ACHN (cell line): ENCODE measurements at places on chromosomes 5 and 9.

GRCh38 chr5:34008802-34009201 is 952 bp upstream of the AMACR start:
- DNase-seq: no peak

DNA sequence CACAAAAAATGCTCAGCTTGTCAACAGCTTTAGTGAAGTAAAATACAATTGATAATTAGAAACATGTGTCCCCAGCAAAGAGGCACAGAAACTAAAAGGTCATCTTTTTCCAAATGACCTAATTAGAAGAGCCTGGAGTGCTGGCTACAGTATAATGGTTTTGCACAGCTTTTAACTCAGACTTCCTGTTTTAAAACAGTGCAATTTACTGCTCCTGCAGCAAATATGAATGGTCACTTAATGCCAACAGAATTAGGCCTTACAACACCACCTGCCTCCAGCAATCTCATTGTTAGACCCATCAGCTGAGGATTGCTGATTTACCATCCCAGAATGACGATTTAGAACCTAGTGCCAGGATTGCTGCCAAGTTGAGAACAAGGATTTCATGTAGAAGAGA is 239.3 kb downstream of the CETN3 start:
- no peak for DNase-seq

- peak; percentile 39 for DNase-seq
These were observed 26.3 kb upstream of the GABRP start for GRCh38 chr5:170757182-170757601.

DNA sequence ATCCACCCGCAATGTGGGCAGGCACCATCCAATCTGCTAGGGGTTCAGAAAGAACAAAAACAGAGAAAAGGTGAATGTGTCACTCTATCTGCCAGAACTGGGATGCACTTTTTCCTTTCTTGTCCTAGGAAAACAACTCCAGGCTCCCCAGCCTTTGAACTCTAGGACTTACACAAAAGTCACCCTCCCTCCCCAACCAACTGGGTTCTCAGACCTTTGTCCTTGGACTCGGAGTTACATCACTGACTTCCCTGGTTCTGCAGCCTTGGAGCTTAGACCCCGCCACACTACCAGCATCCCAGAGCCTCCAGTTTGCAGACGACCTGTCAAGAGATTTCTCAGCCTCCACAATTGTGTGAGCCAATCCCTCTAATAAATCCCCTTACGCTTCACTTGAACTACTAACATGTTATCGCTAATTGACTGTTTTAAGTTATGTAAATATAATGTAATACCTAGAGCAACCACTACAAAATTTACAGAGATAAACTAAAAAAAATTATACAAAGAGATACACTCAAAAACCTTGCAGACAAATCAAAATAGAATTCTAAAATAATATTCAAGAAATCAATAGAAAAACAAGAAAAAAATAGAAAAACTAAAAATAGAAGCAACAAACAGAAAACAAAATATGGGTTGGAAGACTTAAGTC is 5.3 kb upstream of the UBLCP1 start:
- no peak for DNase-seq

GRCh38 chr5:176538230-176538988 is 1.2 kb upstream of the RNF44 start:
- no peak for DNase-seq

DNA sequence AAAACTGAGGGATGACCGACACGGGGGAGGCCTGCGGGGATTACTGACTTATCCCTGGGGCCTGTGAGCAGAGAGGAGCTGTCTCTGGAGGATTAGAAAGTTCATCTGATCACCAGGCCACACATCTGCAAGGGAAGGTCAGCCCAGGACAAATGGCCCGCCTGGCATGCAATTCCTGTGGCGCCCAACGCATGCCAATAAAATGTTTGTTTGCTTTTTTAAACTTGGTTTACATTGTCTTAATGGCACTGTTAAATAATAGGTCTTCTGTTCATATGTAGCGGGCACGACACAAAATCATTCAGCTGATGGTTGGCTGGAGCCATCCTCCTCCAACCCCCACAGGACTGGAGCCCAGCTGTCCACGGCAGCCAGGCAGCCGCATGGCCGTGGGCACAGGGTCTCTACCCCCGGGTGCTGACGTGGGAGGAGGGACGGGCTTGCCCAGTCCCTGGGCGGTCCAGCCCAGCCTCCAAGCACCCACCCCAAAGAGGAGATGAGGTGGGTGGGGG is 41.0 kb upstream of the SLC12A7 start:
- DNase-seq: no peak

GRCh38 chr9:135906291-135907005 is 898 bp downstream of the CAMSAP1 start:
- peak; percentile 37 for DNase-seq

GRCh38 chr9:14889451-14889850 is 20.8 kb downstream of the FREM1 start:
- DNase-seq: no peak

GRCh38 chr5:169116961-169117461 is 183.9 kb downstream of the SLIT3 start:
- DNase-seq: no peak

- DNase-seq: no peak
These were observed 145.7 kb downstream of the EBF1 start for GRCh38 chr5:158953929-158954534.

DNA sequence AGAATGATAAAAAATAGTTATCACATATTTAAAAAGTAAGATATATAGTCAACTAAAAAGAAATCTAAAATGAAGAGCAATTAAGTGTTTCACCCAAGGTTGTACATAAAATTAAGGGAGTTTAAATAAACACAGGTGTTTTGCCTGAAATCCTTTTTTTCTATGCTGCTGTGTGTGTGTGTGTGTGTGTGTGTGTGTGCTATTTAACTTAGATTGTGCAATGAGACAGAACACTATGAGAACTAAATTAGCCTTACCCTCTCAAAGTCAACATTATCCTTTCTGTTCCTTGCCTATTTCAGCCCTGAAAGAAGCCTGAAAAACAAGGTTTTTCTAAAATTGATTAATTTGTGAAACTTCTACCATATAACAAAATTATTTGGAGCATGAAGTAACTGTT is 516.2 kb downstream of the ELAVL2 start:
- no peak for DNase-seq

- DNase-seq: no peak
These were observed 89.5 kb downstream of the TSSK1B start for GRCh38 chr5:113344973-113345940.

DNA sequence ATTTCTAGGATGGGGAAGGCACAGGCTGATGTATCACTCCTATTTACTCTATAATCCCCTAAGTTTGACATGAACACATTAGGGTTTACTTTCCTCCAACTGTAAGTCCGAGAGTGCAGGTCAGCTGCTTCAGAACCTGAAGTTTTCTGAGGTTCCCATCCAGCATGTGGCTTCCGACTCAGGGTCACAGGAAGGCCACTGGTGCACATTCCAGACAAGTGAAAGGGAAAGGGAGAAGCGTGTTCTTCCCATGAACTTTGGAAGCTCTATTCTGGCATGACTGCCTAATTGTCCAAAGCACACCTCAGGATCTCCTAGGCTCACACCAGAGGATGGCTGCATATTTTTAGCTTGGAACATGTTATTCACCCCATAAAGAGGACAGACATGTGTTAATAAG is 602.6 kb downstream of the SEMA5A start:
- no peak for DNase-seq
